ENCODE measurements at places on chromosomes 12 and 14.

DNA sequence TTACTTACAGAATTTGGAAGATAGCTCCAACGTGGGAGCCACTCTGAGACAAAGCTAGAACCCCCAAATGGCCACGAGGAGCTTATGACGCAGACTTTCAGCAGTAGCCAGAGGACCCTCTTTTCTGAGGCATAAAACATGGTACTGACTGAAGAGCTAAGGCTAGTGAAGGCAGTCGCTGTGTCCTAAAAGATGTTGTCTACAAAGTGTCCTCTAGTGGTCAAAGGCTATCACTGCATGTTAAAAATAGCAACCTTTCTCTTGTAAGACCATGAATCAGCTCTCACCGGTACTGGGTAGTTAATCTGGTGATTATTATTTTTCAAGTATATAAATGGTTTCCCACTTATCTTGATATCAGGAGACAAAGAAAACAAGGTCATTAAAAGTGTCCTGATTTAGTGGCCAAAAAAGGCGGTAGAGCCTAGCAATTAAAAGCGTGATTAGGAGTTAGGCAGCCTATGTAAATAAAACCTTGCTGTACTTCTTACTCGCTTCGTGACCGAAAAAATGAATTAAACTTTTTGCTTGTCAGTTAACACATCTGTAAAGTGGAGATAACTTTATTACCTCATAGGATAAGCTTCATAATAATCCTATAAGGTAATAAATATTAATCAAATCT lies 47.0 kb upstream of the LGR5 start:
- peak; percentile 76 for DNase-seq

DNA sequence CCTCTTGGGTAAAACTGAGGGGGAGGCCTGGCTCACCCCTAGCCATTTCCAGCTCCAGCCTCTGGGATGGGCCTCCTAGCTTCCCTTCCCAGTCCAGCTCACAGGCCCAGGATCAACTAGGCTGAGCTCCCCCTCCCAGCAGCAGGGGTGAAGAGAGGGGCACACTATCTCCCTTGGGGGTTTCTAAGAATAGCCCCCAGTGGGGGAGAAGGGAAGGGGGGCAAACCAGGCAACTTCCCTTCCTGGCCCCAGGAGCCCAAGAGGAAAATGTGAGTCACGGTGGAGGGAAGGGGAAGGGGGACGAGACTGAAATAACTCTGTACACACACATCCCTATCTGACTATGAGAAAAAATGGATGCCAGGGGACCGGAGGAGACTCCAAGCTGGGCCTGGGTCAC lies 9.0 kb downstream of the ADCY6 start:
- no peak for DNase-seq

DNA sequence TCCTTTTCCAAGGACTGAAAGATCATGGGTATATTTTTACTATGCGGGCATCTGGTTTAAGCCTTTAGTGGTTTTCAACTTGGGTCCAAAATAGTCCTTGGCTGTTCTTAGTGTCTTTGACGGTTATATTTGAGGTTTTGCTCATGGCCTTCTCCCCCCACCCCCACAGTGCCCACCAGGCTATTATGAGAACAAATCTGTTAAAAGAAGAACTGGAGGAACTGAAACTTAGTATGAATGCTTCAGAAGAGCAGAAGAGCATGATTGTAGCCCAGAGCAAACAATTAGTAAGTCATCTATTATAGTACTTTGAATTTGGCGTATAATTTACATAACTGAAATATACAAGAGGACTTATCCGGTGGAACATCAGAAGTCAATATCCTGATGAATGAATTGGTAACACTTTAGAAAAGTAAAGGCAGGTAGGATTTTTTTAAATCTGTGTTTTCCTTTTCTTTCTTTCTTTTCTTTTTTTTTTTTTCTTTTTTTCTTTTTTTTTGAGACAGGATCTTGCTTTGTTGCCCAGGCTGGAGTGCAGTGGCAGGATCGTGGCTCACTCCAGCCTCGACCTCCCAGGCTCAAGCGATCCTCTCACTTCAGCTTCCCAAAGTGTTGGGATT lies 71.8 kb upstream of the BCAT1 start:
- DNase-seq: no peak

GRCh38 chr14:68479247-68479646 lies 313.6 kb downstream of the ZFP36L1 start:
- no peak for DNase-seq

DNA sequence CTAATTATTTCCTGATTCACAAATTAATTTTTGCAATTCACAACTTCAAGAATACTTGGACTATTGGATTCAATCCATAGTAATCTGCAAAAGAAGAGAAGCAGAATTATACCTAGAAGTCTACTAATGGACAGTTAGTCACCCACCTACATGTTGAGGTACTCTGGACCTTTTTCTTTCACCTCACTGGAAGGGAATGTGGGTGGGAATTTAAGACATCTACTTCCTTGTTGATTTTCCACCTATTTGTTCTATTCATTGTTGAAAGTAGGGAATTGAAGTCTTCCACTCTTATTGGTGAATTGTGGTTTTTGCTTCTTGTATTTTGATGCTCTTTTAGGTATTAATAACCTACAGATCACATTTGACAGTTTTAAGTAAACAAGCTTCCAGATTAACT lies 11.0 kb downstream of the RESF1 start:
- no peak for DNase-seq

- no peak for DNase-seq
Observed at GRCh38 chr12:65259501-65259900, 19.0 kb upstream of the MSRB3 start.

DNA sequence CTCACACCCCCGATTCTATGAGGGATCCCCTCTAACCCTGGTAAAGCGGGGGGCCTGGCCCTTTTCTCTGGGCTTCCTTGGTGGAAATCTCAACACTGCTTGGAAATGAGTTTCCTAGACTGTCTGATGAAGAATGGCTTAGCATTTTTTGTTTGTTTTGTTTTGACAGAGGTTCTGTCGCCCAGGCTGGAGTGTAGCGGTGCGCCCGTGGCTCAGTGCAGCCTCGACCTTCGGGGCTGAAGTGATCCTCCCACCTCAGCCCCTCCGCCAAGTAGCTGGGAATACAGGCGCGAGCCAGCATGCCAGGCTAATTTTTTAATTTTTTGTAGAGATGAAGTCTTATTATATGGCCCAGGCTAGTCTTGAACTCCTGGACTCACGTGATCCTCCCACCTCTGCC lies 30.3 kb downstream of the TC2N start:
- no peak for DNase-seq

- DNase-seq: no peak
Observed at GRCh38 chr14:104108570-104109541, 23.4 kb downstream of the ASPG start.

DNA sequence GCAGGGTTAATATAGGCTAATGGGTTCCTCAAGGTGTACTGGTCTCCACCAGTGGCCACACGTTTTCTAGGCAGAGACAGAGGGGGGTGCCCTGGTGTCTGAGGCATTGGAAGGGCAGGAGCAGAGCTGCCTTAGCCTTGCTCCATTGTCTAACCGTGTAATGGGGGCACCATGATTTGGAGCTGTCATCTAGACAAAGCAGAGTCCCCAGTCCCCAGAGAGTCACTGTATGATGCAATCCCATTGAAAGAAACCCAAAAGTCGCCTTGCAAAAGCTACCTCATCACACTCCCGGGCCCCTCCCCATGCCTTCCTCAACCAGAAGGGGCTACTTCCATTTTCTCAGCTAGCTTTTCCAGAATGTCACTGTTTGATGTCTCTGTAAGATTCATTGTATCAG lies 487.1 kb downstream of the AACS start:
- no peak for DNase-seq

- DNase-seq: peak; percentile 16
Observed at GRCh38 chr14:37202265-37202664, 4.5 kb downstream of the MIPOL1 start.

- DNase-seq: no peak
Observed at GRCh38 chr12:26340649-26341048, 145.3 kb downstream of the SSPN start.

- DNase-seq: no peak
Observed at GRCh38 chr14:80324649-80325048, 113.3 kb upstream of the DIO2 start.

DNA sequence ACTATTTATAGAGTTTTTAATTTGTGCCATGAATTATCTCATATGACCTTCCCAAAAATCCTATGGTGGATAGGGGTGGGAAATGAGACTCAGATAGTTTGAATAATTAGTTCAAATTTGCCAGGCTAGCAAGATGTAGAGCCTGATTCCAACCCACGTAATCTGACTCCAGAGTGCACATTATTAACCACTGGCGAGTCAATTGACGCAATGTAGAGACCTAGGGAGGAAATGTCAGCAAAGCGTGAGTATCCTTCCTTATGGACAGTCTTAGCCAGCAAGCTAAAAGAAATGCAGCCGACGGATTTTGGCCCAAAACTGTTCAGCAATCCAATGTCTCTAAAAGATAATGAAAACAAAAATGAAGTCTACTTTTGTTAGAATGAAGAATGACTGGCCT lies 193.3 kb upstream of the KRR1 start:
- no peak for DNase-seq
